Stimulated activated CD4-positive, alpha-beta T cell treated with anti-CD3 and anti-CD28 coated beads, Interleukin-15, amount 100 ng/mL, for 1 hour (primary cell): ENCODE measurements at places on chromosomes 7 and 10.

GRCh38 chr7:25665374-25665773 is 437.1 kb upstream of the NPVF start:
- DNase-seq = no peak

- DNase-seq = no peak
Observed at GRCh38 chr10:43075612-43076003, 1.3 kb upstream of the RET start.

GRCh38 chr10:29973921-29974320 is 85.5 kb downstream of the JCAD start:
- no peak for DNase-seq

- DNase-seq = no peak
Observed at GRCh38 chr7:142516038-142516501, 233.2 kb upstream of the PRSS1 start.

GRCh38 chr10:132847416-132847777 is 61.5 kb upstream of the NKX6-2 start:
- no peak for DNase-seq

DNA sequence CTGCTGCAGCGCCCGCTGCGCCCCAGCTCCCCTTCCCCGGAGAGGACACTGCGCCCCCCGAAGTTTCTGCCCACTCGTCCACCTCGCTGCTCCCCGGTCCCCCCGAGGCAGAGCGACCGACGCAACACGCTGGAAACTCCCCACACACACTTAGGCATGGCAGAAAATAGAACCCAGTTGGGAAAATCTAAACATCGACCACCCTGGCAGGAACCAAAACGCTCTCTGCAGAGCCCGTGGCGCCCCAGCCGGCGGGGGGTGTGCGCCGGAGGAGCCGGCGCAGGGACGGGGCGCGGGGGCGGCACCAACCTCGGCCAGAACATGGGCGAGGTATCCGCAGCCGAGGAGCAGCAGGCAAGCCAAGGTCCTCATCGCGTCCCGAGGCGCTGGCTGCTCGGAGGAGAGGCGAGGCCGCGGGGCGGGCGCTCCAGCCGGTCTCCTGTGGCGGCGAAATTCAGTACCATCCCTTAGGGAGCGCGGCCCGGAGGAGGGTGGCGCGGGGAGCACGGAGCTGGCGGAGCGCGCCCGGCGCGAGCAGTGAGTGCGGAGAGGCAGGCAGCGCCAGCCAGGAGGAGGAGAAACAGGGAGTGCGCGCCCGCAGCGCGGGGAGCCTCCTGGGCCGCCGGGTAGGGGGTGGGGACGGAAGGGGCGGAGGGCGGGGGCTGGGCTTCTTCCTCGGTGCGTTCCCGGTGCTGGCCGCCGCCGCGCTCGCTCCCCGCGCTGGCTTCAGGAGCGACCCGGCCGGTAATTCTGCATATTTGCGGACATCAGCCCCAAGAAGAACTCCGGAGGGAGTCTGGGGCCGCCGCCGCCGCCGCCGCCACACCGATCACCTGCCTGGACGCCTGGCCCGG is 789 bp downstream of the PDGFA start:
- peak; percentile 38 for DNase-seq

DNA sequence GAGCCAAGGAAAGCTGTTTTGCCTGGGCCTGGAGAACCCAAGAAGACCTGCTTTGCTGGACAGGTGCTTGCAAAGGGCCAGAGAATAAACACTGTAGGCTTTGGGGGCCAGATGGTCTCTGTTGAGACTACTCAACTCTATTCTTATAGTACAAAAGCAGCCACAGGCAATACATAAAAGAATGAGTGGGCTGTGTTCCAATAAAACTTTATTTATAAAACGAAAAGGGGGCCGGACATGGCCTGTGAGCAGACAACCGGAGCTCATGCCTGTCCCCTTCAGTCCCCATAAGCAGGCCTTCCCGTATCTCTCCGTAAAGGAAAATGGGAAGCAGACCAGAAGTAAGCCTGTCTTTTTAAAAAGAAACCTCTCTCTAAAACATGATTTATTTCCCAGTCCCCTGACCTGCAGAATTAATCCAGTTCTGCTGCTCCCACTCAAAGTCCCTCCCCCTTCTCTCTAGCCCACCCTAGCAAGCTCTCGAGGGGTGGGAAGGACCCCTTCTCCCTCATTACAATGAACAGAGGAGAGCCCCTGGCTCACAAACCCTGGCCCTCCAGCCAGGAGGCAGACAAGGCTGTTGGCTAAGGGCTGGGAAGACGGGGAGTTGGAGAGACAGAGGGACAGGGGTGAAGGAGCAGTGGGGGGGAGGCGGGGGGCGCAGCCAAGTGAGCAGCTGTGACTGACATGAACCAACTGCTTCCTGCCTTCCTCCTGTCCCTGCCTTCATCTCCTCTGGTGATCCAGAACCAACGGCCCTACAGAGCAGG is 177.8 kb downstream of the NEURL1 start:
- no peak for DNase-seq

DNA sequence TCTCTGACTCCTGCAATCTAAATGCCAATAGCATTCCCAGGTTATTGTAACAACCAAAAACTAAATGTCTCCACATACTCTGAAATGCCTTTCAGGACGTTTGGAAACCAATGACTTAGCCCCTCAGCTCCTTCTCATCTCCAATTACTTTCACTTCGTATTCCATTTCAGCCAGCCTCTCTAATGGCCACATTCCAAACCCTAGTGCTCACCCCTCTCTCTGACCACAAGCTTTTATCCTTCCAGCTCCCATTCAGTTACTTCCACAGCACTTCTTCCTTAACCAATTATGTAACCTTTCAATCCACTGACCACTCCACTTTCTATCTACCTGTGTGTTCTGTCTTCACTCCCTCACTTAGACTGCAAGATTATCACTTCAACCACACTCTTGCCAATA is 4.3 kb downstream of the NOC3L start:
- no peak for DNase-seq

- no peak for DNase-seq
Observed at GRCh38 chr7:158531661-158532060, 56.0 kb downstream of the PTPRN2 start.

- DNase-seq = no peak
Observed at GRCh38 chr10:43940898-43941837, 292.5 kb upstream of the ZNF32 start.

DNA sequence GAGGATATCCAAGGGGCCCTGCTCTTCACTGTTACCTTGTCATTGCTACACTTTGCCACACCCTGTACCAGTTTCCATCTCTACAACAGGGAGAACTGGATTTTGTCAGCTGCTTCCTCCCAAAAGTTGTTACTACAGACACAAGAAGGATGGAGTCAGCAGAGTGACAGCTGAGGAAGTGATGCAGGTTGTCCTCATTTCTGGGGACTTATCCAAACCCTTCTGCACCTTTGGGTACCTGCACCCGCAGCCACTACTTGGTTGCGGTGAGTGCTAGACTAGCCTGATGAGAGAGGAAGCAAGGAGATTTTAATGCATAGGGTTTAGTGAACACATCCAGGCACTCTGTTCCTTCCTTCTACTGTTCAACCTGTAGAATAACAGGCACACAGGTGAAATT is 281.0 kb downstream of the RPS24 start:
- DNase-seq = no peak

- no peak for DNase-seq
Observed at GRCh38 chr10:25766213-25766612, 167.8 kb upstream of the MYO3A start.

- DNase-seq = no peak
Observed at GRCh38 chr7:105904064-105904463, 27.7 kb upstream of the ATXN7L1 start.

- DNase-seq = no peak
Observed at GRCh38 chr7:25597946-25598345, 369.7 kb upstream of the NPVF start.

- DNase-seq = no peak
Observed at GRCh38 chr10:102327002-102327401, 68.5 kb upstream of the NFKB2 start.

GRCh38 chr7:92634924-92635519 is 44.8 kb upstream of the FAM133B start:
- no peak for DNase-seq

DNA sequence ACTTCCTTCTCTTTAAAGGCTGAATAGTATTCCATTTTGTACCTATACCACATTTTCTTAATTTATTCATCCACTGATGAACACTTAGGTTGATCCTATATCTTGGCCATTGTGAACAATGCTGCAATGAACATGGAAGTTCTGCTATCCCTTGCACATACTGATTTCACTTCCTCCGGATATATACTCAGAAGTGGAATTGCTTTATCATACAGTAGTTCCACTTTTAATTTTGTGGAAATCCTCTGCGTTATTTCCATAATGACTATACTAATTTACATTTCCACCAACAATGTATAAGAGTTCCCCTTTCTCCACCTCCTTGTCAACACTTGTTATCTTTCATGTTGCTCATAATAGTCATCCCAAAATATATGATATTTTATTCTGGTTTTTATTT is 312.6 kb downstream of the PLXDC2 start:
- DNase-seq = no peak

DNA sequence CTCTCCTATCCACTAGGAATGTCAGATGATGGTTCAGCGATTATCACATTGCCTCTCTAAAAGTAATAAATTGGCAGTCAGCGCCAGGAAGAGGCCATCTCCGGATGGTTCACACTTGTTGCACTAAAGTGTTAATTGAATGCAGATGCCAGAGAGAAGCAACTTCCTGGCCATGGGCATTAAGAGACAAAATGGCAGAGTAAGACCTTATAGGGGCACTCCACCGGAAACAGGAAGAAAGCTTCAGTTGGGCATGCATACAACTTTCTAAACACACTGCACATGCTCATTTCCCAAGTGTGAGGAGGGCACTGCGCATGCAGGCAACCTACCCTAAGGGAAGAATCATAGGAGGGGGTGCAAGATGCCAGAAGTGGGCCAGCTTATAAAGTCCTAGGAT is 71.7 kb upstream of the AUTS2 start:
- no peak for DNase-seq

GRCh38 chr7:155763691-155764437 is 48.4 kb downstream of the SHH start:
- DNase-seq = peak; percentile 24

DNA sequence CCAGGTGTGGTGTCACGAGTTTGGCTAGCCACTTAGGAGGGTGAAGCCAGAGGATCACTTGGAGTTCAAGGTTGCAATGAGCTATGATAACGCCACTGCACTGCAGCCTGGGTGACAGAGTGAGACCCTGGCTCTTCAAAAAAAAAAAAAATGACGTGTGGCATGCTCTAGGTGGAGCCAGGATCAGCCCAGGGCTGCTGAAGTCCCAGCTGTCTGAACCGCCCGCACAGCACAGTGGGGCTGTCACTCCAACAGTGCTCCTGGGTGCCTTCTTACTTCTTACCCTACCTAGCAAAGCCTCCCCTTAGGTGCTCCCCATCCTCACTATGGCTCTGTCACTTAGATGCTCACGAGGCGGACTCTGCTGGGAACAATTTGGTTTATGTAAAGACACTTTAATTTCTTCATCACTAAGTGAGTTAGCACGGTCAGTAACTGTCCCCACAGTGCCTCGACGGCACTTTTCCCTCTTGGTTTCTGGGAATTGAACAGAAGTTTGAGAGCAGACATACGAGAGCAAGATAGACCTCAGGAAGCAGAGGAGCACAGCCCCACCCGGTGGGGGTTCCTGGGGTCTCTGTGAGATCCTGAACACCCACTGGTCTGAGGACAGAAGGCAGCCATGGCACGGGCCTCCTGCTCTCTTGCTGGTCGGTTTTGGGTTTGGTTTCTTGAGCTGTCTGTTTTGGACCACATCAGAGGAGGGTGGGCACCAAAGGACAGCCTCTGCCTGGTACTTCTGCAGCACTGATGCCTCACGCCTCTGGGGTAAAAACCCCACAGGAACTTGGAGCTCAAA is 66.2 kb upstream of the BTBD16 start:
- DNase-seq = no peak

DNA sequence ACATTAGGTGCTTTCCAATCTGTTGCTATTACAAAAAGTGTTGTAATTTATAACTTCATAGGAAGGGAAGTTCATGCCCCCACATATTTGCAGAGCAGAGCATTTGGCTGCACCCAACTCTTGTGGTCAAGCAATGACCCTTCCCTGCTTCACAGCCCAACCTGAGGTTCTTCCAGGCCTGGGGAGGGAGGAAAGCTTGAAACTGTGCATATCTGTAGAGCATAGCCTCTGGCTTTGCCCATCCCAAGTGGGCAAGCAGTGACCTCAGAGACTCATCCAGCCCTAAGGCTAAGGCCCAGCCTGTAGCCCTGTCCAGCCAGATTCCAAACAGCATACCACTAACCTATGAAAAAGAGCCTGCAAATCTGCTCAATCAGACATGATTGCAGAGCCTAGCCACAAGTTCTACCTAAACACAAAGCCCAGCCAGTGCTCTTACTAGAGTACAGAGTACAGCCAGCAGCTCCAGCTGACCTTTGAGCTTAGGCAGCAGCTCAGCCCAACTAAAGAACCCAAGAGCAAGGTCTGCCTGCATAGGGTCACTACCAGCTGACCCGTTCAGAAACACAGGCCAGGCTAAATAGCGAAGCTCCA is 14.4 kb upstream of the GSTK1 start:
- no peak for DNase-seq

DNA sequence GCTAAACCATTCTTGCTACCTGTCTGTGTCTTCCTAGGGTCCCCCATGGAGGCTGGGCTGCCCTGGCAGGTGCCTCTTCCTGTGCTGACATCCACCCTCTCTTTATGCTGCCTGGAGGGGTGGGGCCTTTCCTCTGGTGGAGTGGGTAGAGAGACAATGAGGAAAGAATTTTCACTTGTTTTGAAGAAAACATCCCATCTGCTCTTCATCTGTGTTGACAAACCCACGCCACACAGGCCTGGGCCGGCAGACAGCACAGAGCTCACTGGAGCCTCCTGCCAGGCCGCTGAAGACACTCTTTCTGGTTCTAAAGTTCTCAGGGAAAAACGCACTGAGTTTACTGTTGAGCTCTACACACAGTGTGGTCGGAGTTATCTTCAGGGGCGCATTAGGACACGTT is 328.2 kb downstream of the GLRX3 start:
- DNase-seq = no peak

- DNase-seq = no peak
Observed at GRCh38 chr7:157010588-157011332, at the start of gene MNX1. Gene MNX1, minus strand, starts transcription at chr7:157010663. Its CDS starts 313 bp downstream, at chr7:157010350.

GRCh38 chr10:28733647-28734046 is 56.3 kb downstream of the BAMBI start:
- no peak for DNase-seq

DNA sequence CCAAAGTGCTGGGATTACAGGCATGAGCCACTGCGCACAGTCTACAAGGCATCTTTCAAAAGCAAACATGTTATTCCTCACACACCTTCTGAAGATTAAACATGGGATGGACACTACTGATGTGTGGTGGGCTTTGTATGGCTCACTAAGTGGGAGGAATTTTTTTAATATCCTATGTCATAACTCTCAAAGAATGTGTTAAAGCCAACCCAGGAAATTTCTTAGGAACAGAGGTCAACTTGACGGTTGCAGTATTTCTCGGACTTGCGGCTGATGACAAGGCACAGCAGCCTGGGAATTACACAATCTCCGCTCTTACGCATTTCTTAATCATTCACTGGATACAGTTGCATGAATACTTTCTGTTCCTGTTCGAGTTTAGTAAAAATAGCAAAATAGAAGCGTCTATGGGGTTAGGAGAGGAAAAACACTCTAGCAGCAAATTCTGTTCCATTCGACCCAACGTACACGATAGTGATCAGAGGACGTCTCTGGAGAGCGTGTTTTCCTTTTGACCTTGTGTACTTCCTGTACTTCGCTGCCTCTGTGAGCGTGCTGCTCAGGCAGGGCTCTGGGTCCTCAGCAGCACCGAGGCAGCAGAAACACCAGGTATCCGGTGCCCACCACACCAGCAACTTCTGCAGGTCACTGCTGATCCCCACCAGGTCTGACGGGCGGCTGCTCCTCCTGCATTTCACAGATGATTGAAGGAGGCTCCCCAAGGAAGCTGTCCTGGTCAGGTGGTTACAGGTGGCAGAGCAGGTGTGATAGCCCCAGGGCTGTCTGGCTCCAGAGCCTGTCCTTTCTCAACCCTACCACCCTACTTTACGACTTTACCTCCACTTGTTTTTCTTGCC is 26.4 kb upstream of the SRGN start:
- DNase-seq = no peak
